ENCODE measurements at places on chromosomes 16 and 17.

GRCh38 chr17:61684818-61685217 is 93.8 kb upstream of the NACA2 start:
- no peak for DNase-seq

DNA sequence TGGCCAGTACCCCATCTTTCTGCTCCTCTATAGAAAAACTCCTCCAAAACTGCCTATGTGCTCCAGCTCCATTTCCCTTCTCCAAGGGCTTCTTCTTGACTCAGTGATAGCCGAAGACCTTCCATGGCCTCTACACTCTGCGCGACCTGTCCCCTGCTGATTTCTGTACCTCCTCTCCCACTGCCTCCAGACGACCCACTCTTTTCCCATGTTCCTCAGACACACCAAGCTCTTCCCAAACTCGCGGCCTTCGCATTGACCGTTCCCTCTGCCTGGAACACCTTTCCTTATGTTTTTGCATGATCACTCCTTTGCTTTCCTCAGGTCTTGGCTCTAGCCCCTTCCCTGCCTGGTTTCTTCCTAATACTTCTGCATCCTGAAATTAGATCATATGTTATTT is 255.6 kb upstream of the SDK2 start:
- no peak for DNase-seq

DNA sequence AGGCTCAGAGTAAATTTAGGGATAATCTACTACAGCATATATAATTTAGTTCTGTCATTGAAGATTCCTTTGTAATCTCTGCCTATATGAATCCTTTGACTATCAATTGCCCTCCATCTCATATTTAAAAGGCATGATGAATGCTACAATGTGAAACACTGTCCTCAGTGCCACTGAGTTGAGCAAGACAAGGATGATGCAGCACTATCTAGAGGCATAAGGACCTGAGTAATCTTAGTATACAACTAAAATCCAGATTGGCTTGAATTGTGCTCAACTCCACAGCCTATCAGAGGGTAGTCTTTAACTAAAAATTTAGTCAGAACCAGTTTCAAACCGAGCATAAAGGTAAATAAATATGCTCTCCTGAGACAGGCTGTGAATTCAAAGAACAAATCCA is 11.6 kb upstream of the STRADA start:
- DNase-seq = no peak

GRCh38 chr16:85335584-85336491 is 223.6 kb upstream of the CIBAR2 start:
- peak; percentile 34 for DNase-seq

DNA sequence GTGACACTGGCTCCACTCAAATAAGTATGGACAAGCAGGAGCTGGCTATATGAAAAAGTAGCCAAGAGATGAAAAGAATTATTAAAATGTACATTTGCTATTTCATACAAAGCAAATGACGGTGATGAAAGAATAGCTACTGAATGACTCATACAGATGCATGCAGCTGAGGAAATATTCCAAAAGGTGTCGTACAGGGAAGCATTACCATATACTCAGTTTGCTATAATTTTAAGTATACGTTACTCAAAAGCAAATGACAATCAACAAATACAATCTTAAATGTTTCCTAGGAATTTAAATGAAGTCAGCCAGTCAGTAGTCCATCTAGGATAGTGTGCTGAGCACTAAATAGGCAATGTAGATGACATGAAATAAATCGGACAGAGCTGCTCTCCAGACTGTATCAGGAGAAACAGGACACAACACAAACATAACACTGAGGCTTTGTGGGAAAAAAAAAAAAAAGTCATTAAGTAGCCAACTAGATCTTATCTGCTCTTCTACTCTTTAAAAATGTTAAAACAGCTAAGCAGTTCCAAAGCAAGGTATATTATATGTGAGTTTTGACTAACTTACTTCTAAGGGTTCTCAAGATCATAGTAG is 65.0 kb downstream of the NCOR1 start:
- peak; percentile 34 for DNase-seq
